ENCODE measurements at places on chromosomes 11 and 22. TPM values are rescaled to one million over a fixed set of nuclear protein-coding genes. Genes with fewer than 3 reads are reported as not detected.
A peak's percentile ranks its signal among the peaks of the same experiment; 100 is the strongest.

The RIMBP3B gene
- 0.07 TPM for total RNA-seq

The OVCH2 gene
- total RNA-seq: not detected

- no peak for DNase-seq
Observed at GRCh38 chr22:22388090-22388489, 120.5 kb downstream of the ZNF280B start.

- no peak for DNase-seq
Observed at GRCh38 chr11:14059491-14059890, 97.0 kb downstream of the SPON1 start.

GRCh38 chr11:40403321-40403720 lies 1056.1 kb downstream of the LRRC4C start:
- no peak for DNase-seq

DNA sequence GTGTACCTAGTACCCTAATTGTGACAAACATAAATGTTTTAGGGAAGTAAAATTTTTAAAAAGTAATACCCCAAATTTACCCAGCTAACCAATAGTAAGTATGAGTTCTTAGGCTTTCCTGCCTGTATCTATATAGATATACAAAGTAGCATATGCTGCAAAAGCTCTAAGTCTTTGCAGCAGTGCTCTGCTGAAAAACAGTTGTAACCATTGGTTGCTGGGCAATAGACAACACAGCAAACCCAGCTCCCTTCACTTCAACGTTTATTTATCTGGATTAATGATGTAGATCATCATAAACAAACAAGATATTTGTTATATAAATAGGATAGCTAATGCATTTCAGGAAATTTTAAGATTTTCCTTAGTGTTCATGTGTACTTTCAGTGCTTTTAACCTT lies 82.7 kb downstream of the PAX6 start:
- DNase-seq: no peak

DNA sequence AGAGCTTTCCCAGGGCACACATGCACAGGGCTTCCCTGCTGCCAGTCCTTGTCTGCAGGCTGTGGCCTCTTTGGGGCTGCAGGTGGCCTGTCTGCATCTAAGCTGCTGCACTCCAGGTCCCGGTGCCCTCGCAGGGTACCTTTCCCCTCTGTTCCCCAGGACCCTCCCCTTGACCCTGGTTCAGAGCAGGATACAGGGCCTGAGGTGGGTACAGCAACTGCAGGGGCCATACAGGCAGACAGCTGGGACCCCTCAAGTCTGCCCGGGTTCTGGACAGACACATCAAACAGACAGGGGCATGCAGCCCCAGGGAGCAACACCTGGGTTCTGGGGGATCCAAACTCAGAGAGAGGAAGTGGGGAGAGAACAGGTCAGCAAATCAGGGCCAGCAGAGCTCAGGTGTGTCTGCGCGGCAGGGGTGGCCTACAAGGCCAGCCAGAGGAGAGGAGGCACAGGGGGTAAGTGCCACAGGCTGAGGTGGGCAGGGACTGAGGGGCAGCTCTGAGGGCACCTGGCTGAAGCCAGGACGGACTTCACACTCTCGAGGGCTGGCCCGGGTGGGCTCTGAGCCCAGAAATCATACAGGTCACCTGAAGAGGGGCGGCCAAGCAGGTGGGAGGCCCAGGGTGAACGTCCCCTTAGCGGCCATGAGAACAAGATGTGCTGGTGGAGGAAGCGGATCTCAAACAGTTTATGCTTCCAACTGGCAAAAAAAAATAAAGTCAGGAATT lies 29.9 kb upstream of the COMT start:
- DNase-seq: no peak

DNA sequence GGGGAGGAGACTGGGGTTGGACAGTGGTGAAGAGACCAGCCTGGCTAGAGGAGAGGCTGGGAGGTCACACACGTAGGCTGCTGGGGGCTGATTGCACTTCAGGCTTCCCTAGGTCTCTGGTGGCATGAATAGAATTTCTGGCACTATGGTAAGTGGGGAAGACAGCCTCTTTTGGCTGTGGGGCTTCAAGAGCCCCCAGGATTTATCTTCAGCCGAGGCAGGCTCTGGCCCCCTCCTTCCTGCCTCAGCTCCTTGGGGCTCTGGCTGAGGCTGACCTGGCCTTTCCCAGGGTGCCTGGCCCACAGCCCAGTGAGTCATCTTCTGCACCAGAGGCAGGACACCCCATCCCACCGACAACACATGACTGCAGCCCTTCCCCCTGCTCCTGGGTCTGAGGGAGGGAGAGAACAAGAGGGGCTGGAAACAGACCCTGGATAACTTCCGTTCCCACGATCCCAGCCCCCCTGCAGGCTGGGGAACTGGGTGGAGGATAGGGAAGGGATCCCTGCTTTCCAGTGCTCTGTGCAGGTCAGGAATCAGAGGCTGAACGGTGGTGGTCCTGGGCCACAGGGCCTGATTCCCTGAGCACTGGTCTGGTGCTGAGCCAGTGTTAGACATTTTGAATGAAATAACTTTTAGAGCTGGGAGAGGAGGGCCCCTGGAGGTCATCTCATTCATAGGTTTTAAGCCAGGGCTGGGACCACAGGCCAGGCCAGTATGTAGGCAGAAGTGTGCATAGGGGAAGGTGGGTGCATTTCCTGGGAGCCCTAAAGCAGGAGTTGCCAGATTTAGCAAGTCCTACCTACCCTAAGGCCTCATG lies 26.5 kb downstream of the ARHGEF17 start:
- DNase-seq: peak; percentile 63

DNA sequence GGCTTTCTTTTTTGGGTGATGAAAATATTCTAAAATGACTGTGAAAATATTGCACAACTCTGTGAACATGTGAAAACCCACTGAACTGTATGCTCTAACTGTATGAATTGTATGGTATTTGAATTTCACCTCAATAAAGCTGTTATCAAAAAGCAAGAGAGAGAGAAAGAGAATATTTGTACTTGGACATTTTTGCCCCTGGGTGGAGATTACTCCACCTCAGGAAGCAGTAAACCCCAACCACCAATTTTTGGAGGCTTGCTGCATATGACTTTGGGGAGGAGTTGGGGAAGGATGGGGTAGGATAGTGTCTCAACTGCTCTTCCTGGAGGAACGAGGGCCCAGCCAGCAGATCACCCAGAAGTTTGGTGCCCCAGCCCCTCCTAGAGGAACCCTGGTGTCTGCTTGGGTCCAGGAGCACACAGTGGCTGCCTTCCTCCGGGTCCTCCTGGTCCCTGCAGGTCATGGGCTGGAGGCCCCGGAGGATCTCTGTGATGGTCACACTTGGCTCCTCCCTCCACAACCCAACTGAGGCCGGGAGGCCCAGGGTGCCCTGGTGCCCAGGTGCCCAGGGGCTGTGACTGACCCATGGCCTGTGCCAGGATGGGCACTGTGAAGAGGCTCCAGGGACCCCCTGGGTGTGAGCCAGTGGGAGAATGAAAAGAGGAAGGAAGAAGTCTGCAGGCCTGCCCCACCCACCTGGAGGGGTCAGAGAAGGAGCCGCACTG lies 15.3 kb upstream of the PICK1 start:
- DNase-seq: no peak

- no peak for DNase-seq
Observed at GRCh38 chr11:16561150-16561549, 177.3 kb upstream of the C11orf58 start.

DNA sequence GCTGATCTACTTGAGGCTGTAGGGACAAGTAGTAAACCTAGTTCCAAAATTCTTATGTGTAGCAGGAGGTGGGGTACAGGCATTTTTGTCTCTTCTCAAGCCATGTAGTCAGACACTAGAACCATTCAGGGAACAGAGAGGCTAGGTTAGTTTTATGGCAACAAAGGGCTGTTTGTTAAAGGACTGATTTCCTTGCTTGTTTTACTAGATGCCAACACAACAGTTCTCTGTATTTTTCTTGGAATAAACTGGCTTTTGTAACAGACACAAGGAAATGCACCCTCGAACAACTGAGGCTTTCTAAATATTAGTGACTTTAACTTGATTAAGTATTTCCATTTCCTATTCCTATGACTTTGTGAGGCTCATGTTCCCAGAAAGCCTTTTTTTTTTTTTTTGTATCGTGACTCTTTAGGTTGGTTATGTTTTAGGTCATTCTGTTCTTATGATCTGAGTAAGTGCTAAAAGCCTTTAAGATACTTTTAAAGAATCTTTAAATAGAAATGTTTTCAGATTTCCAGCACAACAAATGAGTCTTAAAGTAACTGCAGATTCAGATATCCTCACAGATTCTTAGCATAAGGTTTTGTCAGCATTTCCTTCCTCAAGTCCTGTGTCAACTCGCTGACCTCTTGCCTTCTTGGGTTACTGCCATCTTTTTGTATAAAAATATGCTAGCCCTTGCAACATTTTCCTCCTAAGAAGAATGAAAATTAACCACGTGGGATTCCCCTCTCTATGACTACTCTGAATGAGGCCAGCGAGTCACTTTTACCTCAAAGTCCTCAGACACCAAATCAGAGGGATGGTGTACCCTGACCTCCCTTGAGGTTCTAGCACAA lies 92.5 kb downstream of the CCDC83 start:
- DNase-seq: peak; percentile 63

DNA sequence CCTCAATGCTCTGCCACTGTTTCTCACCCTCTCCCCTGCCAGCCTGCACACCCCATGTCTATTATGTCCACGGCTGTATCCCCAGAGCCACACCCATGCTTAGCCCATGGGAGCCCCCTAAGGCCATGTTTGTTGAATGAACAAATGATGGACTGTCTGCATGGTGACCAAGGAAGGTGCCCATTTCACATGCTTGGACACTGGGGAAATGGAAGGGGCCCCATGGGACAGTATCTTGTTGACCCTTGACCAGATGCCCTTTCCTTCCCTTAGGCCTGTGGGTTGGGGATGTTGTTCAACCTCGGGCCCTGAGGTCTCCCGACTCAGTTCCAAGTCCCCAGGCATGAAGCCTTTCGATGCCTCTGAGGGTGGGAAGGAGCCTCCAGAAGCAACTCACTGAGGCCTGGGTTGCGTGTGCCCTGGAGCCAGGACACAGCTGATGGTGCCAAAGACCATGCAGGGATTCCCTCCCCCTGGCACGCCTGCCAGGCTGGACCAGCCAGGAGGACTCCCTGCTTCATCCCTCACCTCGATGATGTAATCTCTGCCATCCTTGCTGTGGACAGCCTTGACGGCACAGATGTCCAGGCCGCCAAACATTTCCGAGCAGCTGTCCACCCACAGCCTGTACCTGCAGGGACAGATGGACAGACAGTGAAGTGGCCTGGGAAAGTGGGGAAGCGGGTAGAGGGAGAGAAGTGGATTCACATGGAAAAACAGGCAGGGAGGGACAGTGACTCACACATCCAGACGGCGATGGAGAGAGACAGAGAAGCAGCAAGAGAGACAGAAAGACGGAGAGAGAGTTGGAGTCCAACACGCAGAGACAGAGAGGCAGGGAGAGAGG lies 58.9 kb downstream of the FBXO7 start:
- no peak for DNase-seq

DNA sequence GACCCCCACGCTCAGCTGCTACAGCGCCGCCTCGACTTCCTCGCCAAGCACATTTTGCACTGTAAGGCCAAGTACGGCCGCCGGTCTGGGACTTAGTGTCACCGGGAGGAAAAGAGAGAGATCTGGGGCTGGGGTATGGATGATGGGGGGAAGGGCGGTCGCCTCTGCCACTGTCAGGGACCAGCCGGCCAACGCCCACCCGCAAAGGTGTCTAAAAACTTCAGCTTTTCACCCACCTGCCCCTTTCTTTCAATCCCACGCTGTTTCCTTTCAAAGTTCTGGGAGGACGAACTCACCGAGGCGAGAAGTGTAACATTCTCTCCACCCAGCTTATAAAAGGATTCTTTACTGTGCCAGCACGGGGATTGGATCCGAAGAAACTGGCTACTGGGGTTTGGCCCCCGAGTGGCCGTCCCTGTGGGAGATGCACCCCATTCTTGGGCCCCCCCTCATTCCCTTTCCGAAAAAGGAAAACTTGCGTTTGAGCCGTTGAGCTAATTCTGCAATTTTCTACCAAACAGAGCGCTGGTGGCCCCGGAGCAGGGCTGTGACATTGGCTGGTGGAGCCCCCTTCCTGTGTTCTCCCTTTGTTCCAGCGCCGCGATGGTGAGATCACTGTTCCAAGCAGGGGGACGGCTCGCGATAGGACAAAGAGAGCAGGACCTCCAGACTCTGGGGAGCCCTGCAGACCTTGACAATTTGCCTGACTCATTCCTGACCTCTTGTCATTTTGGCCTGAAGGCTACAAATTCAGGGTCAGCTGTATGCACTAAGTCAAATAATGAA lies 1.8 kb downstream of the FJX1 start:
- DNase-seq: no peak

- DNase-seq: no peak
Observed at GRCh38 chr22:20258584-20259326, 9.4 kb downstream of the RTN4R start.

- peak; percentile 51 for DNase-seq
Observed at GRCh38 chr11:32706985-32707741, 87.3 kb downstream of the CCDC73 start.

DNA sequence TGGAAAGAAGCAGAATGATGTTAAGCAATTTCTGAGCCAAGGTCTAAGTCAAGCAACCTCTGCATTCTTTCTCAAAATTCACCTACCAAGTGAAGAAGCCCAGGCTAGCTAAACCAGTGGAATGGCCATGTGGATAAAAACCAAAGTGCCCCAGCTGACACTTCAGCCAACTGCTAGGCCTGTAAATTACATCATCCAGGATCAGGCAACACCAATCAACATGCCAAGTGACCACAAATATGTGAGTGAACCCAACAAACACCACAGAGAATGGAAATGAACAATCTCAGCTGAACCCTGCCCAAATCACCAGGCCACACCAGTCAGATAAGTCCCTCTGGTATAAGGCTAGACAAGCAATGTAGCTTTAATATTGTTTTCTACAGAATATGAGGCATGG lies 25.1 kb upstream of the FJX1 start:
- peak; percentile 84 for DNase-seq

- DNase-seq: no peak
Observed at GRCh38 chr11:97742717-97743116, 1278.0 kb upstream of the CNTN5 start.
